Stimulated activated naive CD4-positive, alpha-beta T cell (primary cell): ENCODE measurements at places on chromosomes 4 and X.

DNA sequence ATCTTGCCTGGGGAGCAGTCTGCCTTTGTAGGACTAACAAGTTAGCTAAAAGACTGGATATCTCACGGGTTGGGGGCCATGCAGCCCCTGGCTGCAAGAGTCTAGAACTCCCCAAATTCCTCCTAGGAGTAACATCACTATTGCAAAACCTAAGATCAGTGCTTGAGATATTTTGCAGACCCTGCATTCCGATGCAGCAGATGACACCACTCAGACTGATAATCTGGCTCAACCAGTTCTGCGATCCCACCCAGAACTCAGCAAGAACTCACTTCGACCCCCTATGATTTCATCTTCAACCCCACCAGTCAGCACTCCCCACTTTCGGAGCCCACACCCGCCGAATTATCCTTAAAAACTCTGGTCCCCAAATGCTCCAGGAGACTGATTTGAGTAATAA is 834.0 kb downstream of the C4orf33 start:
- DNase-seq, result no peak

- DNase-seq, result peak; percentile 11
Measured at GRCh38 chr4:602559-602942, 22.8 kb upstream of the PDE6B start.

- no peak for DNase-seq
Measured at GRCh38 chr4:144288011-144288903, 147.7 kb upstream of the GYPA start.

DNA sequence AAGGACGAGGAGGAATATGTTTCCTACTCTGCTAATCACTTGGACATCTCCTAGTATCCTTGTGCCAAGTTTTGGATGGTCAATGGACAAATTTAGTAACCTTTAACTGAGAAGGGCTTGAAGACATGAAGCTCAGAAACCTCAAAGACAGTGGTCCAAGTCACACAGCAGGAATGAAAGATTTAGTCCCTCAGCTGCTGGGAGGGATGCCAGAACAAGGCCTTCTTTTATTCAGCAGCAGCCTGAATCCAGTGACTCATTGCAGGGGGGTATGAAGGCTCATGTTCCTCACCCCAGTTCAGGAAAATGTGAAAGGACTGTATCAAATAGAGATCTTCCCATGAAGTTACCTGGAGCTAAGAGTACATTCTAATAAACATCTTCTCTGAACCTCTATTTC is 214.9 kb upstream of the UGT8 start:
- DNase-seq, result no peak

- DNase-seq, result no peak
Measured at GRCh38 chr4:180530787-180531186, 1712.4 kb upstream of the TENM3 start.

- DNase-seq, result no peak
Measured at GRCh38 chr4:87865288-87865687, 32.5 kb downstream of the MEPE start.

- DNase-seq, result no peak
Measured at GRCh38 chrX:109728173-109728535, 4.9 kb downstream of the ACSL4 start.

GRCh38 chrX:39631276-39632229 is 466.2 kb downstream of the BCOR start:
- DNase-seq, result no peak

DNA sequence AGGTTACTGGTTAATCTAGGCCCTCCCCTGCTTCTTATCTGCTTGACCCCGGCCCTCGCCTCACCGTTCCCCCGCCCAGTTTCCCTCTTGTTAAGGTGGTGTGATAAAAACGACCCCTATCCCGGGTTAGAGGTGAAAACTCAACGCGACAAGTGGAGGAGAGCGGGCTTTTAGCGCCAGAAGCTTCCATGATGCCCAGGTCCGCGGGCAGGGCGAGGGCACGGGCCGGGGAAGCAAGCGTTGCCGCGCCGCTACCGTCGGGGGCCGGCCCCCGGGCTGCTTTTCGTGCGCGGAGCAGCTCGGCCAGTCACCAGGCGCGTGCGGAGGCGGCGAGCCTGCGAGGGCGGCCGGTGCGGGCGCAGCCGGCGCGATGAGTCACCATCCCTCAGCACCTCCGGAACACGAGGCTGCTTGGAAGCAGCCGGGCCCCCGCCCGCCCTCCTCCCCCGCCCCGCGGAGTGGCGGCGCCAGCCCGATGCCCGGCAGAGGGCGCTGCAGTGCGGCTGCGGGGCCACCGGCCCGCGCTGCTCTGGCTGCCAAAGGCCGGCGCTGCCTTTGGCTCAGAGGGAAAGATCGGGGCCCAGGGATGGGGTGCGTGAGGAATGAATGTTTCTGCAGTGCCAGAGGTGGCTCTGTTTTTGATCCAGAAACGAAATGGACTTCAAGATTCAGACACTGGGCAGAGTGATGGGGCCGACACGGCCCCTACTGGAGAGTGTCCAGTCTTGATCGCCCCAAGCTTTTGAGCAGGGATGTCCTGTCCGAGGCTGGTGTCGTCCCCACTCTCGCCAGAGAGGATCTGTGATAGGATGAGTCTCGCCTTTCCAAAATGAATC is 107.8 kb downstream of the NHSL2 start:
- peak; percentile 58 for DNase-seq

DNA sequence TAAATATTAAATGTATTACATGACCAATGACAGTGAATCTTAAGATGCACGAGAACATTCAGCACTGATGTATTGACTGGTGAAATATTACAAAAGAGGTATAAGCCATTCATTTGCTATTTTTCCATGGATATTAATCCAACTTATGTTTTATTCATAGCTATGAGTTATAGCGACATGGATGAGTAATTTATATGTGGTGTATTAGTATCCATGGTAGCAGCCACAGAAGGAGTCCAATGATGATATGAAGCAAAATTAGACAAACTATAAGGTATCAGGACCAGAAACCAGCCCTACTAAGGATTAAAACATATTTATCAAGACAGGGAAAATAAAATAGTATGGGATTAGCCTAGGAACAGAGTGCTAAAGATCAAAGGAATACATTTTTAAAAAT is 50.7 kb downstream of the THAP9 start:
- no peak for DNase-seq

DNA sequence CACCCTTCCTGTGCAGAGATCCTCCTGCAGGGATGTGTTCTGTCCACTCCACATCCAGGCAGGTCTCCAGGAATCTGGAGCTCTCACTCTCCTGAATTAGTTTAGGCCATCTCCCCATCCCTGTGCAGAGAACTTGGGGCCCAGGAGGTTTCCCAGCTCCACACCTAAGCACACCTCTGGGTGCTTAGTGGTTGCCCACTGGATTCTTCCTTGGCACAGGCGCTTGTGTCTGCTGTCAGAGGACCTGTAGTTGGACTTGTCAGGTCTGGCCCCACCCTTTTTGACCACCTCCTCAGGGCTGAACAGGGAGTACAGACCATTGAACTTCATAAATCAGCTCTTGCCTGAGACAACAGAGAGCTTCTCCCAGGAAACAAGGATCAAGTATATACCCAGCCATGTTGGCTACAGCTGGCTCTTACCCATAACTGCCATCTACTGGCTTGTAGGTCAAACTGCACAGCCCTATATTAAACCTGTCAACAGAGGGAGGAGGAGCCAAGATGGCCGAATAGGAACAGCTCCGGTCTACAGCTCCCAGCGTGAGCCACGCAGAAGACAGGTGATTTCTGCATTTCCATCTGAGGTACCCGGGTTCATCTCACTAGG is 275.5 kb downstream of the PPARGC1A start:
- DNase-seq, result no peak

GRCh38 chr4:54001668-54002365 is 62.6 kb downstream of the CHIC2 start:
- DNase-seq, result no peak

- no peak for DNase-seq
Measured at GRCh38 chr4:7784131-7784870, 155.4 kb downstream of the AFAP1 start.

DNA sequence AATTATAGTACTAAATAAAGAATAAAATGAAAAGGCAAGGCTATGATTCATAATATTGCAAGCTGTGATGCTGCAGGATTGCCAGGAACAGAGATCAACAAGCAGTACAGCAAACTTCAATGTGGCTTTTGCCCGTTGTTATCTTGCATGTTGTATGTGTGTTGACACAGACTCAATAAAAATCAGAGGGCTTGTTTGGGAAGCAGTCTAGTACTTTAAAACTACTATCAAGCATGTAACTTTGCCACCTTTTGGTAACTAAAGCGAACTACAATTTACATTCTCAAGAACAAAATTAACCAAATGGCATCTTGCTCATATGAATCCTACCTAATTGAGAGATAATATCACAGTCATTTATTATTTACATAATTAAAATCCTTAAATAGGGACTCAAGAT is 79.8 kb upstream of the GPM6A start:
- no peak for DNase-seq

GRCh38 chr4:105815701-105816100 is 79.6 kb upstream of the NPNT start:
- no peak for DNase-seq

- DNase-seq, result no peak
Measured at GRCh38 chrX:53047228-53047627, 1.4 kb upstream of the GPR173 start.

GRCh38 chr4:84673475-84674240 is 90.7 kb downstream of the CDS1 start:
- DNase-seq, result no peak
